ENCODE measurements at places on chromosomes 16 and 17.
A peak's percentile ranks its signal among the peaks of the same experiment; 100 is the strongest.

DNA sequence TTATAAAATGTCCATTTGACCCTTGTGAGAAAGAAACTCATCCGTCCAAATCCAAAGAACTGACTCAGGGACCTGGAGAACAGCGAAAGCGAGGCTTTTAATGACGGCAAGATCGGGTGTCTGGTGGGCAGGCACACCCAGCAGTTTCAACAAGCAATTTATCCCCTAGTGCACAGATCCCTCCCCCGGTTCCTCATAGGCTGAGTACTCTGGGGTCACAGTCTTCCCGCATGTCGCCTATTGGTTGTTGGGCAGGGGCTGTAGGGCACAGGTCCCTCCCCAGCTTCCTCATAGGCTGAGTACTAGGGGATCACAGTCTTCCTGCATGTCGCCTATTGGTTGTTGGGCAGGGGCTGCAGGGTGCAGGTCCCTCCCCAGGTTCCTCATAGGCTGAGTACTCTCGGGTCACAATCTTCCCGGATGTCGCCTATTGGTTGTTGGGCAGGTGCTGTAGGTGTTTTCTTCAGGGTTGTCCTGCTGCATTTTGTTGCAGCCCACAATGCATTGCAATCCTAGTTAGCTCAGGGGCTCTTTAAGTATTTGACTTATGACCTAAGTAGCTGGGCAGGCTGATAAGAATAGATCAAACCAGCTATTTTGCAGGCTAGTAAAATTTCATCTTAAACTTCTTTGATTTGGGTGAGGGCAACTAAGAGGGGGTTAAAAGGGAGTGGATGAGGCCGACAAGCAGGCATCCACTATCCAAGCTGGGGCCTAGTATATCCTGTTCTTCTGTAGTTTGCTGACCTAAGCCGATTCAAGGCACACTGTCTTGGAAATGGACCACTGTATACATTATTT lies 3.6 kb upstream of the UTS2R start:
- DNase-seq, result no peak

DNA sequence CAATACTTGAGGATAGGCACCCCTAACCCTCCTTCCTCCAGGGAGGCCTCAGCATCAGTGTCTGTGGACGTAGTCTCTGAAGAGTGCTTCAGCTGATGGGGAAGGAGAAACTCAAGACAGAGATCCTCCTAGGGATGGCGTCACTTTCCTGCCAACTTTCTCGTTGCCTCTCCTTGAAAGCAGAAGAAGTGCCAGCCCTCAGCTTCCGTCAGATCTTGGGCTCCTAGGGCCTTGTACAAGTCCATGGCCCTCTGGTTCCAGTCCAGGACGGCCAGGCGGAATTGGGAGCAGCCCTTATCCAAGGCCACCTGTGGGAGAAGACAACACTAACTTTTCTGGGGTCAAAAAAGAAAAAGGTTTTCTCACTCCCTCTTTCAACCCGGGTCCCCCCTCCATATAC lies 1.3 kb downstream of the SAT2 start:
- no peak for DNase-seq

GRCh38 chr17:67490471-67490870 lies 113.4 kb downstream of the PITPNC1 start:
- DNase-seq, result peak; percentile 29

DNA sequence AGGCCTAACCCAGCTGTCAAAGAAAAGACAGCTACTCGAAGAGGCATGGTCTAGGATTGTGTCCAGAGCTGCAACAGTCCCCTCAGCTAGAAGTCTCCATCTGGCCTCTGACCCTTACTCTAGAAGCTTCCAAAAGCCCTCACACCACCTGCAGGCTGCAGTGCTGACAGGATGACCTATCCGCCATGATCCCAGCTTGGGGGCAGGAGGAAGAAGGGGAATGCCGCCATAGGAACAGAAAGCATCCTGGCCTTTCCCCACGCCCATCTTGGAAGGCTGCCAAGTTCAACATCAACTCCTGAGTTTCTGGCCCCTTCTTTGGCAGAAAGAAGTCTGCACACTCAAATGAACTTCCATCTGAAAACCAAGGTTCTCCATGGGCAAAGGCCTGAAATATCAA lies 3.1 kb upstream of the KRT36 start:
- DNase-seq, result no peak

- DNase-seq, result no peak
Measured at GRCh38 chr17:356671-357434, 4.2 kb upstream of the RPH3AL start.

DNA sequence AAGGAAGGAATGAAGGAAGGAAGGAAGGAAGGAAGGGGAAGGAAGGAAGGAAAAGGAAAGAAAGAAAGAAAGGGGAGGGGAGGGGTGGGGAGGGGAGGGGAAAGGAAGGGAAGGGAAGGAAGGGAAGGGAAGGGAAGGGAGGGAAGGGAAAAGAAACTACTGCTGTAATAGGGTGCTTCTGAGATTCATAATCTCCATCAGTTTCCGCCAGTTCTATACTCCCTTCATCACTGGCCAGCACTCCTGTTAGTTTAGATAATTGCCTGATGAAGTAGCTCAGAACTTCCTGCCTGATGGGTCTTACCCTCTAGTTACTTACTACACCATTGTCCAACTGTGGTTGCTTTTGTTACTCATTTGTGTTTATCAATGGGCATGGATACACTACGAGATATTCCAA lies 2.0 kb upstream of the KRTAP9-6 start:
- no peak for DNase-seq

DNA sequence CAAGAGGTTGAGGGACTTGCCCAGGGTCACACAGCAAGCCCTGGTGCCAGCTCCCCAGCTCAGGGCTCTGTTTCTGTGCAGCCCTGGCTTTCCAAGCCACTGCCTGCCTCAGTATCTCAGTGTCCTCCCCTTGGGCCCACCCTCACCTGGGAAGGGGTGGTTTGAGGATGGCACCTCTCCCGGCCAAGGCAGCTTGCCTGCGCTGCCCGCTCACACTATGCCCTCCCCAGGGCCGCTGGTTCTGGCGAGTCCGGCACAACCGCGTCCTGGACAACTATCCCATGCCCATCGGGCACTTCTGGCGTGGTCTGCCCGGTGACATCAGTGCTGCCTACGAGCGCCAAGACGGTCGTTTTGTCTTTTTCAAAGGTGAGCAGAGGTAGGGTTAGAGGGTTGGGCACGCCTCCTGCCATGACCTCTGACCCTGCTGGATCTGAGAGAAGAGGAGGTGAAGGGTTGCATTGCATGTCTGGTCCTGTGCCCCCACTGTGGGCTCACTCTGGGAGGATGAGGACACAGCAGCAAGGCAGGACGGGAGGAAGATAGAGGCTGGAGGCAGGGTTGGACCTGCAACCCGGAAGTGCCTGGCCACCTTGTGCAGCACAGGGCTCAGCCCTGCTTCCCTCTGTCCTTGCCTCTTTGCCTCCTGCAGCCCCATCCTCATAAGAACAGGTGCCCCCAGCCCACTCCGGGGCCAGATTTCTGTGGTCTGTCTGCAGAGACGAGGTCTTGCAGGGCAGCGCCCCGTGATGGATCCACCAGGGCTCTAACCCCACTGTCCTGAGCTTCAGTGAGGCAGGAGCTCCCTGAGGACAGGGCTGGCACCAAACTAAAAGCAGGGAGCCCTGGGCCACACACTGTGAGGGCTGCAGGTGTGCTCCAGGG lies 16.7 kb downstream of the MMP15 start:
- no peak for DNase-seq

GRCh38 chr16:10309271-10309932 lies 76.5 kb upstream of the ATF7IP2 start:
- no peak for DNase-seq

DNA sequence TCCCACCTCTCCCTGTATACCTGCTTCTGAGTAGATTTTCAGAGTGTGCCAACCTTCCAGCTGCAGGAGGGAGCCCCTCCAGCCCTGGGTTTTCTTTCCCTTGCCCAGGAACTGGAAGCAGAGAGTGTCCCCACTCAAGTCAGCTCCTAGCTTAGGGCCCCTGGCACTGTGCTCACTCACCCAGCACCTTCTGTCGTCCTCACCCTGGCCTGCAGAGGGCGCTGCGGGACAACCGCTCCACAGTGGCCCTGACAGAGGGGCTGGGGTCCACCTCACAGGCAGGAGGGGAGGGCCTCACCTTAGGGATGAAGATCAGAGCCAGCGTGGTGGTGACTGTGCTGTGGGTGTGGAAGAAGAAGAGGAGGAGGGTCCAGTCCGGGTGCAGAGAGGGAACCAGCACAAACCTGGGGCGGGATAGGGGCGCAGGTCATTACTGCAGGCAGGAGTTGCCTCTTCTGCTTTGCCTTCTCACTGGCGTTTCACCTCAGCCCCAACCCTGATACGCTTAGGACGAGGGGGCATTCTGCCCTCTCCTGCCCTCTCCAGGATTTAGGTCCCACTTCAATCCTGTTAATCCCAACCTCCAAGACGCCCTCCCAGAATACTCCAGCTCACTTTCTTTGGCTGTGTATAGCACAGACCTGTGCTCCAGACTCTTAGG lies 10.0 kb downstream of the GPR179 start:
- DNase-seq, result peak; percentile 83

GRCh38 chr16:54627616-54628015 lies 303.0 kb upstream of the IRX5 start:
- DNase-seq, result no peak

DNA sequence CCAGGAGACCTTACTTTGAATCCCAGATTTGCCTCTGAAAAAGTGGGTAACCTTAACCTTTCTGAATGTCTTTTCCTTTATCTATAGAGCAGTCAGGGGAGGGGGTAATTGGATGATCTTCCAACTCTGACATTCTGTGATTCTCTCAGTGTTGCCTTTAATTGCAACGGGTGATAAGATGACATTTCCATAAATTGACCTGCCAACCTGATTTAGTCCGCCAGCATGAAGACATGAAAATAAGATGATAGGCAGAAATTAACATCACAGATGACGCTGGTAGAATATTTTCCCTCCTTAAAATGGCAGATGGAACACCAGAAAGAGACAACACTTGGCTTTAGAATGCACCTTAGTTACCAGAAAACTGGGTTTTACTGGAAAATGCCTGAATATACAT lies 72.6 kb downstream of the VAT1L start:
- no peak for DNase-seq

DNA sequence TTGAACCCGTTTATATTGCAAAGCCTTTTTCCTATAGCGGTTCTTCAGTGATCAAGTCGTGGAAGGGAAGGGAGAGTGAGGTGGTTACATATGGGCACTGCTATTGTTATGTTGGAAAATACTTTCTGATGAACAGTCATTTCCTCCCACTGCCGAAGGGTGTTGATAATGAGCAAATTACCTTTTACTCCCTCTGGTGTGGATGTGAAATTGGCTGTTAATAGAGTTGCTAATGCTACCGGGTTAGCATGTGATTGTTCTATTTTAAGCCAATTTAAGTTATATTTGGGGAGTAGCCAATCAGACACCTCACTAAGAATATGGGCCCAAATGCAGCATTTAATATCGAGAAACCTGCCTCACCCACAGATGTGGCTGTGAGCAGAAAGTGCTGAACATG lies 15.6 kb upstream of the PMFBP1 start:
- no peak for DNase-seq

DNA sequence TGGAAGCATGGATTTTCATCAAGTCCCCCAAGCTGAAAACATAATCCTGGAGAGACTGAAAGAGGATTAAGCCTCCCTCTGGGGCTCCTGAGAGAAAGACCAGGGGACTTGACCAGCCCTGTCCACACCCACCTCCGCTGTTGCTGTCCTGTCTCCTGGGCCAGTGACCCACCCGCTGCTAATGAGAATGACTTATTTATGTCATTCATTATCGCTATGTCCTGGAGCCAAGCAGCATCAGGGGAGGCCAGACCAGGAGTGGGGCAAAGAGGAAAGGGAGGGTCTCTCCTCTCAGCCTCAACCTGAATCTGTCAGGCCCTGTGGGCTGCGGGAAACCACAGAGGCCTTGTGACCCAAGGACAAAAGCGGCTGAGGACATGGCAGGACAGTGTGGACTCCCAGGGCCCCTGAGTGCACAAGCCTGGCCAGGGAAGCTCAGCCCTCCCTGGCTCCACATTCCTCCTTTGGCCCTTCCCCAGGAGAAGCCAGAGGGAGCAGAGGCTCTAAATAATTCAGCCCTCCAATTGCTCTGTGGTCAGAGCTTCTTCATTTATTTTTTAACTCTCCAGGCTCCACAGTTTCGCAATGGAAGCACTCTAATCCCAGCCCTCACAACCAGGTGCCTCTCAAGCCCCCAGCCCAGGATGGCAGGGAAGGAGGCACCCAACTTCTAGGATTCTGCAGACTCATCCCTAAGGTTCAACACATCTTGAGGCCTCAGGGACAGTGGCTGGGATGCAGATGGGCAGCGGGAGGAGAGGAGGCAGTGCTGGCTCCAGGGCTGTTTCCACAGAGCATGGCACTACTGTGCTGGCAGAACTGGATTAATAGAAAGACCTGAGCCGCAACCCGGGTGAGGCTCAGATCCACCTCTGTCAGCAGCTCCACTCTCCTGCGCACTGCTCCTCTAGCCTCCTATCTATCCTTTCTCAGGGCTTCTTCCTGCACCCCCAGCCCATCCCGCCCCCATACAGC lies 19.1 kb downstream of the CUEDC1 start:
- DNase-seq, result peak; percentile 79

GRCh38 chr17:81867170-81867990 lies 3.8 kb downstream of the ARHGDIA start:
- peak; percentile 37 for DNase-seq

DNA sequence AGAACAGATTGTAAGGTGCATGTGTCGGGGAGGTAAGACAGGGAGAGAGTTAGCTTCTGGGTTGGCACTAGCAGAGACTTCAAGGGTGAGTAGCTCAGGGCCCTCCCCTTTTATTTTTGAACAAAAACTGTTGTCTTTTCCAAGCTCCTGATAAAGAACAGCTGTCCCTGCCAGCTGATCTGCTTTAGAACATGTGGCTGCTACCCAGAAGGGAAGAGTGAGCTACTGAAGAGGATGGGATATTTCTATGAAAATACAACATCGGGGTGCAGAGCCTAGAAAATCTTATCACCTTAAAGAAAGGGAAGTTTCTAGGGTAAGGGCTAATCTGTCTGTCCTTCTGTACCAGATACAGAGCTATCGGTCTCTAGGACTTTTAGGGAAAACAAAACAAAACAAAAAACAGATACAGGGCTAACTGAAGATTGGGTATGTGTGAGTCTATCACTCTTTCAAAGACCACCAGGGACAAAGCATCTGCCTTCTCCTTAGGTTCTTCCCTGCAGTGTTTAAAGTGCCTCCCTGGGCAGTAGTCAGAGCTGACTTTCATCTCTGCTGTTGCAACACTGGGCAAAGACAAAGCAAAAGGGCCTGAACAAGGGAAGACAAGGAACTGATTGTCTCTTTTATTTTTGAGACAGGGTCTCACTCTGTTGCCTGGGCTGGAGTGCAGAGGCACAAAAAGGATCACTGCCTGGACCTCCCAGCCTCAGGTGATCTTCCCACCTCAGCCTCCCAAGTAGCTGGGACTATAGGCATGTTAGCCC lies 5.0 kb upstream of the DHRS13 start:
- no peak for DNase-seq

GRCh38 chr16:85639529-85640253 lies 26.6 kb downstream of the GSE1 start:
- no peak for DNase-seq

- DNase-seq, result no peak
Measured at GRCh38 chr16:10658943-10659342, 35.8 kb downstream of the TEKT5 start.
